Stimulated activated CD4-positive, alpha-beta T cell treated with anti-CD3 and anti-CD28 coated beads, Interleukin-1b, Interleukin-23, amount 100 ng/mL, for 1 hour (primary cell): ENCODE measurements at places on chromosomes 6 and 20.

GRCh38 chr20:34495916-34496315 lies 20.3 kb upstream of the DYNLRB1 start:
- no peak for DNase-seq

DNA sequence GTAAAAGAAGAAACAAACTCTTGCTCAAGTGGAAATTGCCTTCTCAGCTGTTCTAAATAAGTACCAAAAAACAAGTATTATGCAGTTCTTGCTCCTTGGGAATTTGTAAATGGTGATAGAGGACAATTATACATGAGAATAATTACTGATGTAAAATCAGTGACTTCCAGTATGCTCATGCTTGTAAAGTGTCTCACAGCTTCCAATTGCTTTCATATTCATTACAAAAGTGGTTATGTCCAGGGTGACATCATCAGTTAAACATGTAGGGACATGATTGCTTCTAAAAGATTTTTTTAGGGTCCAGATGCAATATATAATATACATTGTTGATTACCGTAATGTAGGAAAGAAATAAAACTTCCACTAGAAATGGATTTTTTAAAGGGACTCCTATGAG lies 122.8 kb upstream of the B3GAT2 start:
- DNase-seq = no peak

DNA sequence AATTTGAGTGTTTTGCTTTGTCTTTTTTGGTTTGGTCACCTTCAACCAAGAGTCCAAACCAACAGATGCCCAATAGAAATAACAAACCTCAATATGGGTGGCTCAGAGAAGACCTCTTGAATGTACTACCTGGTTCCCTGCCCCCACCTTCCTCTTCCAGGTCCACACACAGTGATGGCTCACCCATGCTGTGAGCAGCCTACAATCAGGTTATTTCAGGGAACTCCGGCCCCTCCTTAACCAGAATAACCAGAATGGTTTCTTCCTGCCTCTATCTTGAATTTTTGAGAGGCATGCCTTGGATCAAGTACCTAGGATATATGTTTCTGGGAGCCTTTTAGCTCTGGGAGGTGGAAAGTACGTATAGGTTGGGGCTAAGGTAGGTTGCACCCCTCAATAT lies 327.1 kb upstream of the PRDM1 start:
- DNase-seq = no peak

DNA sequence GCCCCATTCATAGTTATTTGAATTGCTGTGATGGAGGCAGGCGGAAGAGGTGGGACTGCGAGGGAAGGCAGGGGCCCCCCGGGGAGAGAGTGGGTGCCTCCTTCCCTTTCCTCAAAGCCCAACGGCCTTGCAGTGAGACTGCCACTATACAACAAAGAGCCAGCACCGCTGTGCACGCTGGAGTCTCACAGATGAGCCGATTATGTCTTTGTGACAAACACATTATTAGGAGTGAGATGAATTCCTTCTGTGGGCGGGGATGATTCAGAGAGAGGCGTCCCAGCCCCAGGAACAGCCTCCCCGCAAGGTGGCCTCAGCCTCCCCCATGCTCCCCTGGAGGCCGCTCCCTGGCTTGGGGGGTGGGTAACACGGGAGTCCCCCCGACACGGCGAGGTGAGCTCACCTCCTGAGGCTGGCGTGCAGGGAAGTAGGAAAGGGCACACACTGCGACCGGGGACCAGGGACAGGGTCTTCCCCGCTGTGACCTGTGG lies 26.7 kb downstream of the NTSR1 start:
- no peak for DNase-seq

- DNase-seq = no peak
These were observed 122.6 kb downstream of the PRND start for GRCh38 chr20:4844325-4844724.

GRCh38 chr20:19961293-19961692 lies 55.9 kb upstream of the NAA20 start:
- DNase-seq = no peak

DNA sequence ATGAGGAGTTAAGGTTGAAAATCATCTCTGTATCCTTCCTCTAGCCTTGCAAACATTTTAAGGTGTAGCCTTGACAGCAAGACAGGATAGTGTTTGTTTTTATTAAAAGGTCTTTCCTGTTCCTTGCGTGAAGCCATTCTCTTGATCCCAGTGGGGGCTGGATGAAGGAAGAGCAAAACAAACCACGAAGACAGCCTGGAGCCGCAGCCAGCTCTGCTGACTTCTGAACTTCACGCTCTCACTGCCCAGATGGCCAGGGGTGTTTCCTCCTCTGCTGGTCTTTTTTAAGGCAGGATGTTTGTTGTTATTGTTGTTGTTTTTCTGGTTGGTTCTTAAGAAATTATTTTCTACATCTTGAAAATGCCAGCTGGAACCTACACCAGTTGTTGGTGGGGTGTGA lies 156.4 kb downstream of the MTHFD1L start:
- no peak for DNase-seq

GRCh38 chr6:6579281-6579680 lies 9.2 kb upstream of the LY86 start:
- no peak for DNase-seq

DNA sequence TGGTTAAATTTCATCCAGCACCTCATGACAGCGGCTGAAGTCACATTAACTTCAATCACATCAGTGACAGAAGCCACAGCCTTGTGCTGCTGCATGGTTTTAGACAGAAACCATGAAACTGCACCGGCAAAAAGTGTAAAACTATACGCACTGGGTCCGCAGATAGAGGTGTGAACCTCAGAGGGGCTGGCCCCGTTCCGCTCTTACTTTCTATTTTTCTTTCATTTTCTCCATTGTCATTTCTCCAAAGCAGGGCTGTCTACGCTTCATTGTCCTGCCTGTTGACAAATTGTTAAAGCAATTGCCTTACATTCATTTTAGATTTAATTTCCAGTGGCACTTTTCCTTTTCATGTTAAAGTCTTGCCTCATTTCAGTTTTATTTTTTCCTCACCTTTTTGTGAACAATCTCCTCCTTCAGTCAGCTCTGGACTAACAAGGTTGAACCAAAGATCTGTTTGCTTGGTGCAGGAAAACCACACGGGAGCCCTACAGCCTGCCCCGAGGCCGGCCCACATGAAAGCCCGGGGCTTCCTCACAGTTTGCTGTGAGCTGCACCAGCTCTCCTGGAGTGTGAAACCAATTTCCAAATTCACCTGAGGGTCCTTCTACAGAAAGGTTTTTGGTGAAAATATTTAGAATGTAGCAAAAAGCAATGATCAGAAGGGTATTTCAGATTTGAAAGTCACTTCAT lies 63.7 kb downstream of the PRR18 start:
- DNase-seq = no peak
